ENCODE measurements at places on chromosomes 3 and 15.

- DNase-seq, result no peak
These were observed 50.7 kb downstream of the MYLK start for GRCh38 chr3:123833398-123833785.

- peak; percentile 3 for DNase-seq
These were observed 398.5 kb downstream of the ROBO1 start for GRCh38 chr3:79369306-79369705.

DNA sequence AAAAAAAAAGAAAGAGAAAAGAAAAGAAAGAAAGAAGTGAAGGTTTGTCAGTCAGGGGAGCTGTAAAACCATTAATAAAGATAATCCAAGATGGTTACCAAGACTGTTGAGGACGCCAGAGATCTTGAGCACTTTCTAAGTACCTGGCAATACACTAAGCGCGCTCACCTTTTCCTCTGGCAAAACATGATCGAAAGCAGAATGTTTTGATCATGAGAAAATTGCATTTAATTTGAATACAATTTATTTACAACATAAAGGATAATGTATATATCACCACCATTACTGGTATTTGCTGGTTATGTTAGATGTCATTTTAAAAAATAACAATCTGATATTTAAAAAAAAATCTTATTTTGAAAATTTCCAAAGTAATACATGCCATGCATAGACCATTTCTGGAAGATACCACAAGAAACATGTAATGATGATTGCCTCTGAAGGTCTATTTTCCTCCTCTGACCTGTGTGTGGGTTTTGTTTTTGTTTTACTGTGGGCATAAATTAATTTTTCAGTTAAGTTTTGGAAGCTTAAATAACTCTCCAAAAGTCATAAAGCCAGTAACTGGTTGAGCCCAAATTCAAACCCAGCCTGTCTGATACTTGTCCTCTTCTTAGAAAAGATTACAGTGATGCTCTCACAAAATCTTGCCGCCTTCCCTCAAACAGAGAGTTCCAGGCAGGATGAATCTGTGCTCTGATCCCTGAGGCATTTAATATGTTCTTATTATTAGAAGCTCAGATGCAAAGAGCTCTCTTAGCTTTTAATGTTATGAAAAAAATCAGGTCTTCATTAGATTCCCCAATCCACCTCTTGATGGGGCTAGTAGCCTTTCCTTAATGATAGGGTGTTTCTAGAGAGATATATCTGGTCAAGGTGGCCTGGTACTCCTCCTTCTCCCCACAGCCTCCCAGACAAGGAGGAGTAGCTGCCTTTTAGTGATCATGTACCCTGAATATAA lies 2.0 kb downstream of the B2M start:
- no peak for DNase-seq

- DNase-seq, result no peak
These were observed 166.5 kb downstream of the NSMCE3 start for GRCh38 chr15:29102911-29103823.

DNA sequence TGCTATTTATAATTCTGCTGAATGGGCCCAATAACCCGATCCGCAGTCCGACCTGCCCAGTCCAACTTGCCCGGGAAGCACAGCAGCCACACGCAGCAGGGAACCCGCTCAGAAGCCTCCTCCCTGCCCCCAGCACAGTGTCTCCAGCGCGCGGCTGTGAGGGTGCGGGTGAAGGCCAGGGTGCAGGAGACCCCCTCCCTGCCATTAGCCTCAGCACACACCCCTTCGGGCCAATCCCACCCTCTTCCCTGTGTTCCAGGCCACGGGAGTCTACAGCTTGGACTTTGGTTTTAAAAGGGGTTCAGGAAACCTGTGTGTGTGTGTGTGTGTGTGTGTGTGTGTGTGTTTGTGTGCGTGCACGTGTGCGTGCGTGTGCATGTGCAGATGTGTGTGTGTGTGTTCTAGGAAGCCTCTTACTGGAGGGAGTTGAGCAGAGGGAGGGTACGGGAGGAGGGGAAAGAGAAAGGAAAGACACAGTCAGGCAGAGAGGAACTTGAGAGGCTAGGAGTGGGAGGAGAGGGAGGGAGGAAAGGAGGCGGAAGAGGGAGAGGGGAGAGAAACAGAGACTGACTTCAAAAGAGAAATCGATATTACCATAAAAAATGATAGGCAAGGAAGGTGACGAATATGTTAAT lies 34.2 kb downstream of the ATP2B2 start:
- no peak for DNase-seq

DNA sequence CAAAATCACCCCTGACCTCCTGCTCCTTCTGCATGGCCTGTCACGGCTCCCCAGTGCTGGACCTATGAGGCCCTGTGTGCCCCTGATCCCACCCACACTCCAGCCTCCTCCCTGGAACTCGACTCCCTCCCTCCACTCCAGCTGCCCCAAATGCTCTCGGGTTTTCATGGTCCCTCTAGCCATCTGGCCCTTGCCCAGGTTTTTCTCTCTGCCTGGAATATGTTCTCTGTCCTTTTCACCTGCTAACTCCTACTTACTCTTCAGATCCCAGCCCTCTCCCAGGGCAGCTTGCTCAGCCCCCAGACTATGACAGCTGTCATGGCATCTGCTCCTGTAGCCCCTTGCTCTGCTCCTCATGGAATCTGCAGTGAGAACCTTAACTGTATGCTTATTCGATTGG lies 30.3 kb downstream of the DUSP7 start:
- DNase-seq, result no peak

GRCh38 chr3:100992231-100993012 lies 799 bp downstream of the ABI3BP start:
- DNase-seq, result peak; percentile 63

DNA sequence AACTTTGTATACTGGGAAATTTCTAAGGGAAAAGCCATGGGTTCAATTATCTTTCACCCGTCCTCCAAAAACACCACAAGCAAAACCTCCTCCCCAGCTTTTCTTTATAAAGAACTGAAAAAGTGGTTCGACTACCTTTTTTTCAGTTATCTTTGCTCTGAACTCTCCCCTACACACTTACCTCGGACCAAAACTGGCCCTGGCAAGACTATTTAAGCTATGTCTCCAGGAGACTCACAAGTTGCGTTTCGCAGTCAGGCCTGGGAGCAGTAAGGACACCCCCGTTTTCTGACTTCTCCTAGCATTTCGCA lies 645 bp downstream of the COPS2 start:
- DNase-seq, result no peak

- no peak for DNase-seq
These were observed 2.1 kb downstream of the CD47 start for GRCh38 chr3:108088697-108089096.

DNA sequence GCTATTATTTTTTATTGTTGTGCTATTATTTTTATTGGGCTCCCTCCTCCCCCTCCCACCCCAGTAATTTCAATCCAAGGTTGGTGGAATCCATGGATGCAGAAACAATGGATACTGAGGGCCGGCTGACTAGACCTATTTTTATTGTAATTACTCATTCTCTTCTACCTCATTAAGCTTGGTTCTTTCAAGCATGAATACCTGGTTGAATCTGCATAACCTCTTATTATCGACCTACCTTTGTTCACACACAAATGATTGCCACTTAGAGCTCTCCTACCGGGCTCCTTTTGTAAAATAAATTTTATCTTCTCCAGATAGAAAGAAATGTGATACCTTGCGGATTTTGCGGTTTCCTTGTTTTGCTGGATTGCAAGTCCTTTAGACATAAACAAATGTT lies 31.6 kb downstream of the BTD start:
- no peak for DNase-seq

- no peak for DNase-seq
These were observed 60.6 kb upstream of the GYG1 start for GRCh38 chr3:148930752-148931151.

DNA sequence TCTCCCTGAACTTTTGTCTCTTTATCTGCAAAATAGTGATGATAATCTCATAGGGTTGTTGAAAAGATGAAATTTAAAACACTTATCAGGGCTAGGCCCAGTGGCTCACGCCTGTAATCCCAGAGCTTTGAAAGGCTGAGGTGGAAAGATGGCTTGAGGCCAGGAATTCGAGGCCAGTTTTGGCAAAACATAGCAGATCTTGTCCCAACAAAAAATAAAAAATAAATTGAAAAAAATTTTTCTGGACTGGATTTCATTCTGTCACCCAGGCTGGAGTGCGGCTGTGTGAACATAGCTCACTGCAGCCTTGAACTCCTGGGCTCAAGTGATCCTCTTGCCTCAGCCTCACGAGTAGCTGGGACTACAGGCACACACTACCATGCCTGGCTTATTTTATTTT lies 29.6 kb downstream of the LMLN start:
- no peak for DNase-seq

DNA sequence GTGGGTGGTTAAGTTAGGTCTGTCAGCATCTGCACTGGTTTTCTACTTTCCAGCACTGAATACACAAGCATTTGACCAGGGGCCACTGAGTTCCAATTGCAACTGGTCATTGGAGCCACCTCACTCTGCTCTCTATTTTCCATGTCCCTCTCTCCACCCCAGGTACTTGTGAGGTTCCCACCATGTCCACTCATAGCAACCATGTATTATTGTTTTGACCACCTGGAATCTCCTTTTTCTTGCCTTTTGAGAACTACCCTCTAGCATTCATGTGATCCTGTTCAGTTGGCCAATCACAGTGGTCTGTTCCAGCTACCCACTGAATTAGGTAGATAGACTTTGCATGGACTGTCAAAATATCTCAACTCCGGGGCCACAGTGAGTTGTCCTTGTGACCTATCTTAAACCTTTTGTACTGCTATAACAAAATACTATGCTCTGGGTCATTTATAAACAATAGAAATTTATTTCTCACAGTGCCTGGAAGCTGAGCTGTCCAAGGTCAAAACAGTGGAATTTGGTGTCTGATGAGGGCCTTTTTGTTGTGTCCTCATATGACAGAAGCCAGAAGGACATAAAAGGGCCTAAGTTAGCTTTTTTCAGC lies 20.2 kb upstream of the TM4SF18 start:
- no peak for DNase-seq

- DNase-seq, result no peak
These were observed 718.4 kb downstream of the GBE1 start for GRCh38 chr3:81043009-81043408.

- DNase-seq, result no peak
These were observed 12.6 kb downstream of the HAPLN3 start for GRCh38 chr15:88882785-88883184.

- DNase-seq, result no peak
These were observed 222.2 kb downstream of the THRB start for GRCh38 chr3:24272408-24272807.

DNA sequence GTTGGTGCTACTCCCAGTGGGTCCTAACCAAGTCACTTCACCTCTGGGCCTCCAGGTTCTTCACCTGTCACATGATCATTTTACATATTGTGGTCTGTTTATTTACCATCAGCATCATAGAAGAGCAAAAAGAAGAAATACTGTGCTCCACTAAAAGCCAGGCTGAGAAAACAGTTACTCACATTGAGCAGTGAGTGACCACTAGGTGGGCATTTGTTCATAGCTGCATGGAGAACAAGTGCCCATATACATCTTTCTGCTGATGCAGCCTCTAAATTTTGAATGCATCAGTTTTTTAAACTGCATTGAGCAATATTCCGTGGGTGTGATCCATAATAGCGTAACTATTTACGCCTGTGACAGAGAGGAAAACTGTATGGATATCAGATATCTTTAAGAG lies 76.2 kb downstream of the DCUN1D1 start:
- no peak for DNase-seq

- DNase-seq, result no peak
These were observed 3.2 kb upstream of the TBC1D23 start for GRCh38 chr3:100257586-100257985.

DNA sequence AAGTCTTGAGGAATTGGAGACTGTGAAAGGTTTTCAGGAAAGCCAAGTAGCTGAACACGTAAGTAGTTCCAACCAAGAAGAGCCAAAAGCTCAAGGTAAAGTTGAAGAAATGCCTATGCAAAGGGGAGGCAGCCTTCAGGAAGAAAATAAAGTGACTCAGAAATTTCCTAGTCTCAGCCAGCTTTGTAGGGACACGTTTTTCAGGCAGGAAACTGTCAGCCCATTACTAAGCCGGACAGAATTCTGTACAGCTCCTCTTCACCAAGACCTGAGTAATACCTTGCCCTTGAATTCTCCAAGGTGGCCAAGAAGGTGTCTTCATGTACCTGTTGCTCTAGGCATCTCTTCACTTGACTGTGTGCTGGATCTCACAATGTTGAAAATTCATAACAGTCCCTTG lies 48.6 kb downstream of the CDAN1 start:
- DNase-seq, result no peak

DNA sequence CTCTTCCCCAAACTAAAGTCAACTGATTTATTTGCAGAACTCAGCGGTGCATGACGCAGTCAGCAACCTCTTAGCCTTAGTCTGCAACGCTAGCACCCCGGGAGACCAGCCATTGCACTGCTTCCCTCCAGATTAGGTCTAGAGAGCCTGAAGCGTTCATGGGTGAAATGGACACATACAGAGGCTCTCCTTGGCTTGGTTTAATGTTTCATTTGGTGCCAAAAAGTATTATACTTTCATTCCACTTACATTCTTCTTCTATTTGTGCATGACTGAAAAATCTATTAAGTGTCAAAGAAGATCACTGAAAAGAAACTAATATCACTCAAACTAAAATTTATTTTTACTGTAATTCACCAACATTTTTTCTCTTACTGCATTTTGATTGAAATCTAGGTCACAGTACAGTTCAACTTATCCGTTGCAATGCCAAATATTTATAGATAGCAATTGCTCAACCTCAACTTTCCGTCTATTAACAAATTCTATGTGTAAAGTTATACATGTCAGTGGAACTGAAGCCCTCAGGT lies 116.2 kb downstream of the ROBO1 start:
- DNase-seq, result no peak

DNA sequence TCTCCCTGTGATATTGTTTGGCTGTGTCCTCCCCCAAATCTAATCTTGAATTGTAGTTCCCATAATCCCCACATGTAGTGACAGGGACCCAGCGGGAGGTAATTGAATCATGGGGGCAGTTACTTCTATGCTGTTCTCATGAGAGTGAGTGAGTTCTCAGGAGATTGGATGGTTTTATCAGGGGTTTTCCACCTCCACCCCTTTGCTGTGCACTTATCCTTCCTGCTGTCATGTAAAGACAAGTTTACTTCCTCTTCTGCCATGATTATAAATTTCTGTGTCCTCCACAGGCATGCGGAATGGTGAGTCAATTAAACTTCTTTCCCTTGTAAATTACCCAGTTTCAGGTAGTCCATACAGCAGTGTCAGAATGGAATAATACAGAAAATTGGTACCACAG lies 24.7 kb downstream of the TUSC7 start:
- DNase-seq, result no peak

DNA sequence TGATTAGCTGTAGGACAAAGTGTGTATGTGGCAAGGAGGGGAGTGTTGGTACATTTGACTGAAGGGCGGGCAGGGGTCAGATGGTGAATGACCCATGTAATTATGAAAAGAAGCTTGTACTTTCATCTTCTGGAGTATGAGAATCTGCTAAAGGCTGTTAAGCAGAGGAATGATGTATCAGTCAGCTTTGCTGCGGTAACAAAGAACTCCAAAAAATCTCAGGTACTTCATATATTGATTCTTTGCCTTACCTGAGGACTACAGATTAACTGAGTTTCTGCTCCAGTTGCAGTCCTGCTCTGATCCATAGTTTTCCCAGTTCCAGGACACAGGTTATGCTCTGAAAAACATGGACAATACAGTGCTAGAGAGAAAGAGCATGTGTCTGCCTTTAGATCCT lies 115.1 kb downstream of the NEK11 start:
- no peak for DNase-seq

Measured in SK-N-MC (cell line).